Thyroid gland (tissue), 4 donors: ENCODE measurements at places on chromosomes 5 and 9. TPM values are rescaled to one million over a fixed set of nuclear protein-coding genes. Genes with fewer than 3 reads are reported as not detected.

- no peaks in the 10 kb centered on the region for H3K36me3 ChIP-seq
- no peak overlapping the region for H3K27ac ChIP-seq
- H3K4me3 ChIP-seq, result no peak overlapping the region
- no peak for DNase-seq
- H3K4me1 ChIP-seq, result no peaks in the 10 kb centered on the region
These were observed 427.3 kb downstream of the ISL1 start for GRCh38 chr5:51810592-51810991.

Gene IFNE
- 1.0 TPM for total RNA-seq

DNA sequence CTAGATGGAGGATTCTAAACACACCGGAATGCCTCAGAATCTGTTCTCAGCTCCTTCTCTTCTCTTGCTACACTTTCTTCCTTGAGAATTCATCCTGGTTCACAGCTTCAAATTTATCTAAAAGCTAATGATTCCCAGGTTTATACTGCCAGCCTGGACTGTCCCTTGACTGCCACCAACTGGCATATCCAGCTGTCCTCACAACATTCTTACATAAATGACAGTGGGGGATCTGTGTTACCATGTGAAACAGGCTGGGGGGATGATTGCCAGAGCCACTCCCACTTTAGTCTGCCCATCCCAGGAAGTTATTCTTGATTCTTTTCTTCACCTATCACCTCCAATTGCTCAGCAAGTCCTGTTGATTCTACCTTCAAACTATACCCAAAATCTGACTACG is 27.2 kb upstream of the ZFR start:
- no peak overlapping the region for H3K27ac ChIP-seq
- DNase-seq, result peak; percentile 7
- no peak overlapping the region for H3K4me3 ChIP-seq
- no peaks in the 10 kb centered on the region for H3K4me1 ChIP-seq
- no peaks in the 10 kb centered on the region for H3K36me3 ChIP-seq

DNA sequence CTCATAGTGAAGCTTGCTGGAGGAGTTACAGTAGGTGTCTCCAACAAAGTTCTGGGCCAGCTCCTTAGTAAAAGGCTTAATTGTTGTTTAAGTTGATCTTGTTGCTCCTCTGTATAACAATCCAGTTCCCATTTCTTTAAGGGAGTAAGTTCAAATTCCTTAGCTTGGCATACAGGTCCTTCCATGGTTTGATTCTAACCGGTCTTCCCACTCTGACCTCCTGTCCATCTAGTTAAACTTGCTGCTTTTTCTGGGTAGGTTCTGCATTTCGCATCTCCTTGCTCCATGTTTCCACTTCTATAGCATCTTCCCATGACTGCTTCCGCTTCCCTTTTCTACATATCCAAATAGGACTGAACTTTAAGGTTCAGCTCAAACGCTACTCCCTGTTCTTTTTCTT is 95.5 kb downstream of the ARHGAP26 start:
- DNase-seq, result no peak
- no peak overlapping the region for H3K27ac ChIP-seq
- no peaks in the 10 kb centered on the region for H3K36me3 ChIP-seq
- H3K4me3 ChIP-seq, result no peak overlapping the region
- H3K4me1 ChIP-seq, result peaks cover 45% of the 10 kb centered on the region
- no peaks in the 10 kb centered on the region for H3K27me3 ChIP-seq

DNA sequence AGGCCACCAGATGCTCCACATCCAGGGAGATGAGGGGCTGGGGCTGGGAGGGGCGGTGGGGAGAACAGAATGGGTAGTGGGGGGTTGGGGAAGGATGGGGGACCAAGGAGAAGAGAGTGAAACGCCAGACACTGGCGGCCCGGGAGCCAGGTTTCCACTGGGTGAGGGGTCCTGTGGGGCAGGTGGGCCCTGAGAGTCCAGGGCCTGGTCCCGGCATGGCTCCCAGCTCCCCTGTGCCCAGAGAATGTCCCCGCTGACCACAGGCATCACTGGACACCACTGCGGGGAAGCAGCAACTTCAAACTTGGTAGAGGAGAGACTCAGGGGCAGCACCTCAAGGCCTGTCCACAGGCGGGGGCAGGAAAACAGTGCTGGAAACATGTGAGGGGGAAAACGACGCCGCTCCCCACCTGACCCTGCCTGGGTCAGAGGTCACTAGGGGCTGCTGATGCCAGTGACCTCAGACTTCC is 13.2 kb downstream of the NINJ1 start:
- H3K4me3 ChIP-seq, result no peak overlapping the region
- H3K4me1 ChIP-seq, result peaks cover 29% of the 10 kb centered on the region
- no peaks in the 10 kb centered on the region for H3K27me3 ChIP-seq
- H3K36me3 ChIP-seq, result peaks cover 27% of the 10 kb centered on the region

Gene ZFP2
- 5.1 TPM for total RNA-seq

DNA sequence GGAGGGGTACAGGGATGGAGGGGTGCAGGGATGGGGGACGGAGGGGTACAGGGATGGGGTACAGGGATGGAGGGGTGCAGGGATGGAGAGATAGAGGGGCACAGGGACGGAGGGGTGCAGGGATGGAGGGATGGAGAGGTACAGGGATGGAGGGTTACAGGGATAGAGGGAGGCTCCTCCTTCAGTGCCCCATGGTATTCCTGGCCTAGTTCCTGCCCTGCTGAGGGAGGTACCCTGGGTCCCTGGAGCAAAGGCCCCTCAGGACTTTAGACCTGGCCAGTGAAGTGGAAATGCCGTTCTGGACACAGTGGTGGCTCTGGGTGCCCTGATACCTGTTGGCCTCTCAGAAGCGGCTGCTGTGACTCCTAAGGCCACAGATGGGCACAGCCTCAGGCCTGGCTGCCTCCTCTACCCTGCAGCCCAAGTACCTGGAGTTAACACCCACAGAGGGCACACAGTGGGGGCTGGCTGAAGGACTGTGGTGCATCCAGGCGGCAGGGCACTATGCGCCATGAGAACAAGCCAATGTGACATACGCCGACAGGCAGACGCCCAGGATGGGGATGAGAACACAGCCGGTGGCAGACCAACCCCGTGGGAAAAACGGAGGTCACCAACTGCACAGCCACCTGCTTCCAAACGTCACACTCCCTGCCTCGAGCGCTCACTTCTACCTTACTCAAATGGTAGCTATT is 8.4 kb downstream of the PTGES2 start:
- DNase-seq, result no peak
- H3K27ac ChIP-seq, result no peak overlapping the region
- peaks cover 5% of the 10 kb centered on the region for H3K4me1 ChIP-seq
- no peaks in the 10 kb centered on the region for H3K27me3 ChIP-seq
- no peak overlapping the region for H3K4me3 ChIP-seq

Gene SOX30
- total RNA-seq, result 0.11 TPM

- H3K4me1 ChIP-seq, result no peaks in the 10 kb centered on the region
- no peak overlapping the region for H3K4me3 ChIP-seq
- DNase-seq, result no peak
- no peaks in the 10 kb centered on the region for H3K27me3 ChIP-seq
- H3K36me3 ChIP-seq, result no peaks in the 10 kb centered on the region
These were observed 377.2 kb downstream of the GADD45G start for GRCh38 chr9:89982016-89982415.
